Activated gamma-delta T cell treated with Interleukin-2 at 50 U/mL for 16 hours (primary cell): ENCODE measurements at places on chromosomes 2 and 18.

DNA sequence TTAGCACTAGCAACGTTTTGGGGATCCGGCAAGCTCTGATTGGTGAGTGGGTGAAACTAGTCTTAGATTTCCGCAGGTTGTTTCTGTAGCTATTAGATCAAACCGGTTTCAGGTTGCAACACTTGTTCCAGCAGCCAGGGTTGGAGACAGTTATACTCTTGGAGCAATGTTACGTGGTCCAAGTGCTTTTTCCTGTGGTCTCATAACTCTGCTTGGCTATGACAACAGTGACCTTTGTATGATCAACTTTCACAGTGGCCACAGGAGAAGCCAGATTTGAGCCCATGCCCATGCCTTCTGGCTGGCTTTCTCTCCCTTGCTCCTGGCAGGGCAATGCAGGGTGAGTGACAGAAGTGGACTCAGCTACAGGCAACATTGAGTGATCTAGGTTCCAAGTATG, 84.5 kb upstream of the TAF1B start:
- no peak for DNase-seq

- no peak for DNase-seq
Observed at GRCh38 chr2:197200051-197200761, 110.4 kb downstream of the ANKRD44 start.

- DNase-seq = no peak
Observed at GRCh38 chr2:197821550-197822289, 17.3 kb downstream of the PLCL1 start.

- no peak for DNase-seq
Observed at GRCh38 chr18:50734342-50734741, 85.5 kb downstream of the MRO start.

DNA sequence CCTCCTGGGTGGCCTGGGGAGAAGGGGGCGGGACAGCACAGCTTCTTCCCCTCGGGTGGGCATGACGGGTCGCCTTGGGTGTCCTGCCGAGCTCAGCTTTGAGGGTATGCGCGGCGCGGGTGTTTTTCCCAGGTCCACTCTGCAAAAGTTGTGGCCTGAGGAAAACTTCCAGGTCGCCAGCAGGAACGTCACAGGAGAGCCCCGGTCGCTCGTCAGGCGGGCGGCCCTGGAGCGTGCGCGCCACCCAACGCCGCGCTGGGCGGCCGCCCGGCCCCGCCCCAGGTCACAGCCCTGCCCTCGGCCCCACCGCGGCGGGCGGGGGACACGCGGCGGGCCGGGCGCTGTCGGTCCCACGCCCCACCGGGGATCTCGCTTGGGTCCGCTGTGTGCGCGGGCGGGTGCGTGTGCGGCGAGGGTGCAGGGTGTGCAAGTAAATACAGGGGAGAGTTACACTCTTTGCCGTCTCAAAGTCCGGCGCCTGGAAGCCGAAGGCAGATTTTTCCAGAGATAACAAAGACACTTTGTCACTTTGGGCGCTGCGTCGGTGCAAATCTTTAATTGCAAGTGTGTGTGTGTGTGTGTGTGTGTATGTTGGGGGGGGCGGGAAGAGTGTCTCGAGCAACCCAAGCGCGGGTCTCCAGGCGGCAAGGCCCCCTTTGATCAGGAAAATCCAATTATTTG, 616 bp upstream of the SP5 start:
- no peak for DNase-seq

- DNase-seq = no peak
Observed at GRCh38 chr18:32958746-32959145, 185.9 kb upstream of the KLHL14 start.

GRCh38 chr2:48952143-48952542, 196.6 kb upstream of the LHCGR start:
- no peak for DNase-seq

- no peak for DNase-seq
Observed at GRCh38 chr2:141641462-141641861, 489.4 kb downstream of the LRP1B start.

- DNase-seq = no peak
Observed at GRCh38 chr2:100036026-100036425, 106.4 kb downstream of the AFF3 start.

- no peak for DNase-seq
Observed at GRCh38 chr2:129733579-129733978, 245.9 kb upstream of the RAB6C start.

DNA sequence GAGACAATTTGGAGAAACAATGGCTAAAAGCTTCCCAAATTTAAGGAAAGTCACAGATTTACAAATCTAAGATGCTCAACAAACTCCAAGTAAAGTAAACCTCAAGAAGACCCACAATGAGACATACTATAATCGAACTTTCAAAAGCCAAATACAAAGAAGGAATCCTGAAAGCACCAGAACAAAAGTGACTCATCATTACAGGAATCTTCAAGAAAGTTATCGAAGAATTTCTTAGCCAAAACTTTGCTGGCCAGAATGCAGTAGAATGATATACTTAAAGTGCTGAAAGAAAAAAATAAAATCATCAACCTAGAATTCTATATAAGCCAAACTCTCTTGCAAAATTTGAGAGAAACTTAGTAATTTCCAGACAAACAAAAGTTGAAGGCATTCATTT, 106.5 kb upstream of the TMEM200C start:
- DNase-seq = no peak

GRCh38 chr18:44826418-44827259, 146.0 kb downstream of the SETBP1 start:
- DNase-seq = no peak

DNA sequence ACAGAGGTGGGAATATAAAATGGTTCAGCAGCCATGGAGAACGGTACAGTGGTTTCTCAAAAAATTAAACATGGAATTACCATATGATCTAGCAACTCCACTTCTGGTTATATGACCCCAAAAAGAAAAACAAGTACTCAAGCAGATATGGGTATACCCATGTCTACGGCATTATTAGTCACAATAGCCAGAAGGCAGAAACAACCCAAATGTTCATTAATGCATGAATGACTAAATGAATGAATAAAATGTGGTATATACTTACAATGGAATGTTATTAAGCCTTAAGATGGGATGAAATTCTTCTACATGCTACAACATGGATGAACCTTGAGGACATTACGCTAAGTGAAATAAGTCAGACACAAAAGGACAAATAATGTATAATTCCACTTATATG, 266.8 kb upstream of the FBXO11 start:
- no peak for DNase-seq

DNA sequence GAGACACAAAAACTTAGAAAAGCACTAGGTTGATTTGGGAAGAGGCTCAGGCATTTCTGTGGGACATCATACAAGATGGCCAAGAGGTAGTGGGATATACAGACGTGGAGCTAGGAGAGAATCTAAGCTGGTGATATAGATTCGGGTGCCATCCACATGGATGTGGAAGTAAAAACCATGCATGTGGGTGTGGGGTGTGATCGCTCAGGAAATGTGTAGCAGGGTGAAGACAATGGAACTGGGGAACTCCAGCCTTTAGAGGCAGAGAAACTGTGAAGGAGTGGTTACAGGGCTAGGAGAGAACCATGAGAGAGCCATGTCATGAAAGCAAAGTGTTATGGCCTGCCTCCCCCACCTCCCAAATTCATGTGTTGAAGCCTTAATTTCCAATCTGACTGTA, 43.0 kb upstream of the CTLA4 start:
- DNase-seq = no peak

GRCh38 chr18:62754026-62754425, 38.7 kb downstream of the PHLPP1 start:
- no peak for DNase-seq

DNA sequence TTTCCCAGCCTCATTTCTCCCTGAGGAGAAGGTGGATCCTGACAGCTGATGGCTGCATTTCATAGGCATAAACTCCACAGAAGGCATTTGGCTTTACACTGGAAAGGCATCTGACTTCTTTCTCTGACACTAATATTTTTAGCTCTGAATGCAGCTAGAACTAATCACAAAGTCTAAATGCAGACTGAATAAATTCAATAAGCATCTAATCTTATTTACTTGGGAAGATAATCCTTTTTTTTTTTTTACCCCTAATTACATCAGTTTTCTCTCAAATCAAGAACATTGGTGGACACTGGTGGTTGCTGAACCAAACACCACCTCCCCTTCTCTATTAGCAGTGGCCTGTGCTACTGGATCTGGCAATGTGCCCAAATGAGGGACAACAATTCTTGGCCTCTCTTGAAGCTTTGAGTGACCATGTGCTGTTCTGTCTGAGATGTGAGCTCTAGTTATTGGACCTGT, 50.9 kb upstream of the CD226 start:
- DNase-seq = no peak

DNA sequence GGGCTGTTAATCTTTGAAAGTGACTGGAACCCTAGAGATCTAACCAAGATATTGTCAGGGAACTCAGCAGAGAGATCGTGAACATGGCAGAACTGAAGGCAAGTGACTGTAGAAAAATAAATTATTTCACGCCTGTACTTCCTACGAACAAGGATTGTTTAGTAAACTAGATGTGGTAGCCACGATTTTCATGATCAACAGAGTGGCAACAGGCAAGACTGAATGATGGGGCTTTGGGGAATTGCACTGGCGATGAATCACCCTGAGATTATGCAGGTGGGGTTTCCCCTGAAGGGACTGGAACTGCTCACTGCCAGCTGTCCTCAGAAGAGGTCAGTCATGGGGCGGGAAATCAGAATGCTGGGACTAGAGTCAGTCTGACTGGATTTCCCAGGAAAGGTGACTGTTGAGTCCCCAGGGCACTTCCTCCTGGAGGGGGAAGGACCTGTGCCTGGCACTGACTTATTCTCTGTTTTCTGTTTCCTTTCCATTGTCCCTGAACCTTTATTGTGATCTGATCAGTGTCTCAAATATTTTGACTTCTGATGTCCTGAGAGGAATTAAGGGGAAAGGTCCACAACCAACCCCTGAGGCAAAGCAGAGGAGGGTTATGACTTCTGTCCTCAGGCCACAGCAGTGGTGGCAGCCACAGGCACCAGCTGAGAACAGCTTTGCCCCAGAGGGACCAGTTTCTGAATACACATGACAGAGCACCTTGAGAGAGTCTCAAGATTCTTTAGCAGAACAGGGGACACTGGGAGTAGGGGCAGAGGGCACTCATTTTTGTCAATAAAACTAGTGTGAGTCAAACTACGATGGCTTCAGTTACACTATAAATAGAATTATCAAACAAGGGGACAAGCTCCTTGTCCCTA, 70.0 kb downstream of the NAB1 start:
- DNase-seq = no peak

DNA sequence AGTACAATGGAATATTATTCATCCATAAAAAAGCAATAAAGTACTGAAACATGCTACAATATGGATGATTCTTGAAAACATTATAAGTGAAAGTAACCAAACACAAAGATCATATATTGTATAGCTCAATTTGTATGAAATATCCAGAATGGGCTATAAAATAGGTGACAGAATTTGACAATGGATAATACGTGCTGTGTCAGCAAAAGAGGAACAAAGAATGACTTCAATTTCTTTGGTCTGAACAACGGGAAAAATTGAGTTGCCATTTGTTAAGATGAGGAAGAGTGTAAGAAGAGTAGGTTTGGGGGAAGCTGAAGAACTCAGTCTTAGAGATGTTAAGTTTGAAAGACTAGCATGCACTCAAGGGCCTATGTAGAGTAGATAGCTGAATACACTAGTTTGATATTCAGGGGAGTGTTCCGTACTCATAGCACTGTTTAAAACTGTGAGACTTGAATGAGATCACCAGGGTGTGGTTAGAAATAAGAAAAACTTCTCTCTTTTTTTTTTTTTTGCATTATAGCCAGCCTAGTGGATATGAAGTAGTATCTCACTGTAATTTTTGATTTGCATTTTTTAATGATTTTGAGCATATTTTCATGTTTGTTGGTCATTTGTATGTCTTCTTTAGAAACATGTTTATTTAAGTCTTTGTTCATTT, 213.6 kb downstream of the NR4A2 start:
- DNase-seq = no peak

GRCh38 chr2:43224571-43225092, 1.8 kb downstream of the ZFP36L2 start:
- peak; percentile 43 for DNase-seq

GRCh38 chr18:24456549-24456948, 3.9 kb upstream of the HRH4 start:
- DNase-seq = no peak

GRCh38 chr2:21234001-21234400, 110.2 kb downstream of the TDRD15 start:
- no peak for DNase-seq

DNA sequence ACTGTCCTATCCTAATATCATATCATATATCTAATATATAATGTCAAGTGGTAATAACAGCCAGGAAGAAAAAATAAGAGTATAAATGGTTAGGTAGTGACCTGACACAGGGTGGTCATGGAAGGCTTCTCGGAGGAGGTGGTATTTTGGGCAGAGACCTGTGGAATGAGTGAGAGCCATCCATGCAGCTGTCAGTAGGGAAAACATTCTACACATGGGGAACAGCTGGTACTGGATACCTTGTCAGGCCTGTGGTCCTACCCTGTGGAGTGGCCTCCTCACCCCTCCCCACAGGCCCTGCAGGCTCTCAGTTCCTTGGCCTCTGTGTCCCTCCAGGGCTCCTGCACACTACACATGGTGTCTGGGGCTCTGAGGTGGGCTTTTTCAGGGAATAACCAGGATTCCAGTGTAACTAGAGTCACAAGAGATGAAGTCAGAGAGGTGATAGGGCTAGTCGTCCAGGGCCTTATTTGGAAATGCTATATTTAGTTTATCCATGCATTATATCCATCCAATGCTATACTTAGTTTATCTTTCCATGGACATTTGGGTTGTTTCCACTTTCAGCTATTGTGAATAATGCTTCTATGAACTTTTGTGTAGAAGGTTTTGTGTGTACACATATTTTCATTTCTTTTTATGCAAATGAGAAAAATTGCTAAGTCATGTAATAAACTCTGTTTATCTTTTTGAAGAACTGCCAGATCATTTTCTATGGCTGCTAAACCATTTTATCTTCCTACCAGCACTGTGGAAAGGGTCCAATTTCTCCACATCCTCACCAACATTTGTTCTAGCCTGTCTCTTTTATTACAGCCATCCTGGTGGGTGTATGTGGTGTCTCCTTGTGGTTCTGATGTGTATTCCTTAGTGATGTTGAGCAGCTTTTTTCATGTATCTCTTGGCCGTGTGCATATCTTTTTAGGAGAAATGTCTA, 75.6 kb downstream of the TPGS2 start:
- no peak for DNase-seq

DNA sequence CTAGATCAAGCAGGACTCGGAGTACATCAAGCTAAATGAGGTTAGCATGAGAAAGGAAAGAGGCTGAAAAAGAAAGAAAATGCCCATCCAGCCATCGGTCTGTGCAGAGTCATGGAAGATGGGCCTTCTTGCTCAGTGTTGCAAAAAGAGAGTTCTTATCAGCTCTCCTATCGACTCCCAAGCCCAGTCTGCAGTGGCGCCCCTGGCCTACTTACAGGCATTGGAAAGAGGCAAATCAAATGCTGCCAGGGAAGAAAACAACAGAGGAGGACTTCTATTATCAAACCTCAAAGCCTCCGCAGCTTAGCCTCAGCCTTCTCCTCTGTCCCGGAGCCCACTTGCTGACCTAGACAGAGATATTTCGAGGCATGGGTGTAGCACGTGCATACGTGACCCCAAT, 66.0 kb downstream of the CDH2 start:
- DNase-seq = no peak
